ENCODE measurements at places on chromosomes 16 and 17.

GRCh38 chr17:59547131-59547915 is 18.1 kb upstream of the DHX40 start:
- DNase-seq = no peak

- no peak for DNase-seq
Observed at GRCh38 chr16:58259995-58260394, 34.8 kb downstream of the PRSS54 start.

GRCh38 chr17:19876529-19877161 is 8.9 kb upstream of the ULK2 start:
- no peak for DNase-seq

- DNase-seq = peak; percentile 62
Observed at GRCh38 chr16:82990155-82990554, 363.4 kb downstream of the CDH13 start.

- no peak for DNase-seq
Observed at GRCh38 chr17:47251421-47251940, 2.1 kb upstream of the ITGB3 start.

DNA sequence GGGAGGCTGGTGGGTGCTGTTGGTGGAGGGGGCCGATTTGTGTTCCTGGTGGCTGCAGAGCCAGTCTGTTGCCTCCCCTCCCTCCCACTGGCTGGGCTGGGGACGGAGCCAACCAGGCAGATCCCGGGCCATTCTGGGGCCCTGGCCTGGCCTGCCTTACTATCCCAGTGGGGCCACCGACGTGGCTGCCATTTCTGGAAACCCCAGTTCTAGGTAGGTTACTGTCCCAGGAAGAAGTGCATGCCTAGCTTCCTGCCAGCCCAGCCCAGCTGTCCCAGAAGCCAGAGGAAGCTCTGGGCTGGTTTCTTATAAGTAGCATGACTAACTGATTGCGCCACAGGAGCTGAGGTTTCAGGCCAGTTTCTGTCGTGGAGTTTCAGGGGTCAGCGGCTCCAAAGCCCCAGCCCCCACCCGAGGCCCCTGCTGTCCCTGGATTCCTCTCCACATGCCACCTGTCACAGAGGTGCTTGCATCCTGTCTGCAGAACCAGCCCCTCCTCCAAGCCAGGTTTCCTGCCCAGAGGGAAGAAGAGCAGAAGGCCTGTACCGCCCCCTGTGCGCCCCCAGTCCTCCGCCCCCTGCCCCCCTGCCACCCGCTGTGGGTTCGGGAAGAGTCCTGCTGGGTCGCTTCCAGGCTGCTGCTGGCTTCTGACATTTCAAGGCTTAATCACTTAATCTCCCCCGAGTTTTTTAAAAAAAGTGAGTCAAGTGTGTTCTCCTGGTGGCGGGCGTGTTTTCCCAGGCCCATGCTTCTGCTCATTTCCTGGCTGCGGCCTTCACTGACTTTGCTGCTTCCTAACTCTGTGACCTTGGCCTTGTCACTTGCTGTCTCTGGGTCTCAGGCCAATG is 13.2 kb downstream of the IL4R start:
- peak; percentile 92 for DNase-seq

- peak; percentile 57 for DNase-seq
Observed at GRCh38 chr16:73092236-73092781, 44.4 kb upstream of the ZFHX3 start.

DNA sequence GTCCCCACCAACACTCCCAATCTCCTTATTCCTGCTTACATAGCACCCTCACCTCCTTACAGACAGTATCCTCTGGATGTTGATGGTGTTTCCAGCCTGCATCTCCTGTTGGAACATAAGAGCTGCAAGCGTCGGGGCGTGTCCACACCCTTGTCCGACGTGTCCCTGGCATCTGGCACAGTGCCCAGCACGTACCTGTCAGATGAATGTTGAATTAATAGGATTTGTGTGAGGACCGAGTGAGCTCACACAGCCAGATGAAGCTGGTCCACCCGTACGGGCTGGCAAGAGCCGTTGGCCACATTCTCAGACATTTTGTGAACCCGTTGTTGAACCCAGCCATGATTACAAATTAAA is 12.2 kb upstream of the CBX4 start:
- no peak for DNase-seq

GRCh38 chr16:80058214-80058613 is 457.7 kb upstream of the MAF start:
- no peak for DNase-seq

DNA sequence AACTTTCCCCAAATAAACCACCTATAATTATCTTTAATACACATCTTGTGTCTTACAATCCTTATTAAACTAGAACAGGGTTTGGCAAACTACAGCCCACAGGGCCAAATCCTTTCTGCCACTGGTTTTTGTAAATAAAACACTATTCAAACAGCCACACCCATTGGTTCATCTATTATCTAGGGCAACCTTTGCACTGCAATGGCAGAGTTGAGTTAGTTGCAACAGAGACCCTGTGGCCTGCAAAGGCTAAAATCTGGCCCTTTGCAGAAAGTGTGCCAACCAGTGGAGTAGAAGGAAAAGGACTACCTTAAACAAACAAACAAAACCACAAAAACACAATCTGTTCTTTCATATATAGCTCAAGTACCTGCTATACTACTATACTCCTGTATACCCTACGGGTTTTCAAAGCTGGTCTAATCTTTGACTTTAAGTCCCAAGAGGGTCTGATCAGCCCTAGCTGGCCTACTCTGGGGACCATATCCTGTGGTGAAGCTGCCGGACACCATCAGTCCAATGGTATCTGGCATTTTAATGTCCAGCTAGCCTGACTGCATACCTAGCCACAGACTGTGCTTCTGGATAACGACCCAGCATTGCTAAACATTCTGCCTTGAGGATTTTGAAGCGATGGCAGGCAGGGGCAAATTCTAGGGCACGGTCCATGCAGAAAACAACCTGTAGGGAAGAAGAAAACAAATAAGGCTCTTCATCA is 23.3 kb downstream of the CNP start:
- DNase-seq = no peak

- no peak for DNase-seq
Observed at GRCh38 chr16:6027733-6028132, 930.1 kb upstream of the EEF2KMT start.

DNA sequence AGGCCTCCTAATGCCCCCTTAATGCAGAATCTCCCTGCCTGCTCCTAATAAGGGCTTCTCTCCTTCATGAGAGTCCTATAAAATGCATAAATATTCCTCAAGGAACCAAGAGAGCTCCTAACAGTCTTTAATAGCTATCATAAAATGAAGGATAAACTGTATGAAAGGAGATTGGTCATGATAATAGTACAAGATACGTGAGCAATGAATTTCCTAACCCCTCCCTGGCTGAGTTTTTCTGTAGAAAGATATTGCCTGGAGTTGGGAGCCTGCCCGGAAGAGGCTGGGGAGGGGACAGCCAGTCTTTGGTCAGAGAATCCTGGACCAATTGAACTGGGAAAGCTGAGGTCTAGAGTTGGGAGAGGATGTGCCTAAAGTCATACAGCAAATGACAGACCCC is 321.9 kb upstream of the CDH5 start:
- DNase-seq = no peak

GRCh38 chr16:15799851-15800495 is 56.9 kb downstream of the MYH11 start:
- DNase-seq = no peak

DNA sequence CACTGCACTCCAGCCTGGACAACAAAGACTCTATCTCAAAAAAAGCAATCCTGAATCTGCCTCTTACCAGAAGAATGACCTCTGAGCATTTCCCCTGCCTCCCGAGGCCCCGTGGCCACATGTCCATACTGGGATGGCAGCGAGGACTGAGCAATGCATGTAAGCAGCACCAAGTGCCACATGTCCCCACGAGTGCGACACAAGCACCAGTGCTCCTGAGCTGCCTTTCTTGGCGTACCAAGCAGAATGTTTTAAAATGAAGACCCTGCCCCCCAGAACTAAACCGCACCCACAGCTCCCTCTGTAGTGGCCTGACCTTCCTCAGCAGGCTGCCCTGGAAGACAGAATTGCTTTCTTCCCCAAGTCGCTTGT is 373.3 kb downstream of the SLC39A11 start:
- DNase-seq = no peak

DNA sequence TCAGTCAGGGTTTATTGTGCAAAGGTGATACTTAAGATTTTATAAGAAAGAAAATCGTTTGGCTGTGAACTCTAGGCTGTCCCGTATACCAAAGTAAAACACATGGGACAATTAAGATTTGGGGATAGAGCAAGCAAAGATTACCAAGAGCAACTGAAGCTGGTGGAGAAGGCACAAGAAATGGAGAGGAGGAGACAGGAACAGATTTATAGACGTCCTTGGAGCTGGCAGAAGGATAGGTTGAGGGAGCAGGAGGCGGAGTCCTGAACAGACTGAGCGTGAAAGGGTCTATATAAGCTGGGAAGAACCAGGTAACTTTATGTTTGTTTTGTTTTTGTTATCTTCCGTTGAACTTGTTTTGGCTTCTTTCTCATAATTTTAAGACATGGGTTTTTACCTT is 3.8 kb downstream of the TNRC6C start:
- no peak for DNase-seq

DNA sequence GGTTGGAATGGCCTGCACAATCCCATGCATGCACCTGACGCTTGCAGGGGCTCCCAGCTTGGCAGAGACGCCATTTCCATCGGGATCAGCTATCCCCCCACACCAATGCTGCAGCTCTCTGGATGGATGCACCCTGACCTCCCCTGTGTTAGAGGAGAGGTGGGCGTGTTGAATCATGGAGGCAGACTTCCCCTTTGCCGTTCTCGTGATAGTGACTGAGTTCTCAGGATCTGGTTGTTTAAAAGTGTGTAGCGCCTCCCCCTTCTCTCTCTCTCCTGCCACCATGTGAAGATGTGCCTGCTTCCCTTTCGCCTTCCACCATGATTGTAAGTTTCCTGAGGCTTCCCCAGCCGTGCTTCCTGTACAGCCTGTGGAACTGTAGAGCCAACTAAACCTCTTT is 17.8 kb upstream of the KCNH6 start:
- DNase-seq = no peak
